ENCODE measurements at places on chromosomes 12 and 14.

- DNase-seq, result no peak
Measured at GRCh38 chr14:23110579-23111365, 6.0 kb upstream of the CIROP start.

GRCh38 chr12:643475-644302 is 19.6 kb downstream of the NINJ2 start:
- DNase-seq, result no peak

DNA sequence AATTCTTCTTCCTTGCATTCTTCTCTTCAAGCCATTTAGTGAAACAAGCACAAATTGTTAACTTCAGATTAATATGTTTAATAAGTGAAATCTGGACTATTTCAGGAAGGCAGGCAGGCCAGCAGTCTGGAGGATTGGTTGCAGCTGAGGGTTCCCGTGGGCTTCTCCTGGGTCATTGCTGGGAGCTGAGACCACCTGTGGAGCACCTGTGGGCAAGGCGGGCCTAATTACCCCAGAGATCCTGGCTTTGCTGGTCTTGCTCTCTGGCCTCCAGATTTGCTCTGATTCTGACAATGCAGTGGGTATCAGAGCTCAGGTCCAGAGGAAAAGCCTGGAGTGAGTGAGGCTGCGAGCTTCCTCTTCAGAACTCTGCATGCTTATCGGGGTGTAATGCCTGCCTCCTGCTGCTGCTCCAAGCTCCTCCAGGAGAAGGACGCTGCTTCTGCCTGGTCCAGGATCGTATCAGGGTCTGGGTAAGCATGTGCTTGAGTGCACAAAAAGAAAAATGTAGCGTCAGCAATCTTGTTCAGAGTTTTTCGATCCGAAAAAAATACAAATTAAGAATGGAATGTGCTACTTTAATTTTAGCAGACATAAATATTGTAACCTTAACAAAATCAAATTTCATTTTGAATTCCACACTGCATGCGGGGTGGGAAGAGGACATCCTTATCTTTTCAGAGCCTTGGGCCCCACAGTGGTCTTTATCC is 93.8 kb downstream of the TMEM30B start:
- no peak for DNase-seq

GRCh38 chr14:36493761-36494160 is 26.3 kb downstream of the NKX2-1 start:
- DNase-seq, result no peak

- DNase-seq, result no peak
Measured at GRCh38 chr14:84520711-84521338, 1009.1 kb upstream of the FLRT2 start.

DNA sequence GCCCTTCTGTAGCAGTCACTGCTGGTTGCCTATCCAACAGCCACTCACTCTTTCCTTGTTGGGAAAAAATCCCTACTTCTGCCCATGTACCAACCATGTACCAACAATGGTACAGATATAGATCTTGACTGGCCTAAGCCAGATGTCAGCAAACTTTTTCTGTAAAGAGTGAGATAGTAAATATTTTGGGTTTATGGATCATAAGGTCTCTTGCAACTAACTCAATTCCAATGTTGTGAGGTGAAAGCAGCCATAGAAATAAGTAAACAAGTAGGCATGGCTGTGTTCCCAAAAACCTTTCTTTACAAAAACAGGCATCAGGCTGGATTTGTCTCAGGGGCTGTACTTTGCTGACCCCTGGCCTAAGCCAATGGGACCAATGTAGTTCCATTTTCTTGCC is 73.5 kb downstream of the ARMH4 start:
- DNase-seq, result no peak

GRCh38 chr12:31018790-31019505 is 54.7 kb upstream of the DDX11 start:
- no peak for DNase-seq

GRCh38 chr14:75084513-75084912 is 15.1 kb downstream of the ZC2HC1C start:
- DNase-seq, result no peak

DNA sequence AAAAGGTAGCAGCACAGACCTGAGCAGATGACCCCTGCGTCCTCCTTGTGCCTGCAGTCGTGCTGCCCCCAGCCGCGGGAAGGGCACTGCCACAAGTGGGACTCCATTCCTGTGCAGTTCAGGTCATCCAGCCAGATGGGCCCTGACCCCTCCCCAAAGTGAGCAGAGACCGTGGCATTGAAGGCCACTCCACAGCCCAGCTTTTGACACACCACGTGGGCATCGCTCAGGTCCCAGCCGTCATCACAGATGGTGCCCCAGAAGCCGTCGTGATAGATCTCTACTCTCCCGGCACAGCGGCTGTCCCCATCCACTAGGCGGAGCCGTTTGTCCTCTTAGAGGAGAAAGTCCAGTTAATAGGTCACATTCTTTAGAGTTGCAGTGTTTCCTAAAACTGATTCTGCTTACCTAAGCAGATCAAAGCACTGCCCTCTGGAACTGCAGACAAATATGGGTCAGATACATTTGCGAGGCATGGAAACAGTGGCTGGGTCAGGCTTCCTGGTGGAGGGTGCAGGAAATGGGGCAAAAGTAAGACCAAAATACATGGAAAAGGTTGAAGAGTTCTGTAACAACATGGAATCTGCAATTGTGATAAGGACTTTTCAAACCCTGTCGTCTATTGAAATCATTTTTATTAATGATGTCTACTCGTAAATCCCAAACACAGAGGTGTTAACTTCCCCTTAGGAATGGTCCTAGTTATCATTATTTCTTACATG is 69.4 kb downstream of the CD163L1 start:
- DNase-seq, result no peak

DNA sequence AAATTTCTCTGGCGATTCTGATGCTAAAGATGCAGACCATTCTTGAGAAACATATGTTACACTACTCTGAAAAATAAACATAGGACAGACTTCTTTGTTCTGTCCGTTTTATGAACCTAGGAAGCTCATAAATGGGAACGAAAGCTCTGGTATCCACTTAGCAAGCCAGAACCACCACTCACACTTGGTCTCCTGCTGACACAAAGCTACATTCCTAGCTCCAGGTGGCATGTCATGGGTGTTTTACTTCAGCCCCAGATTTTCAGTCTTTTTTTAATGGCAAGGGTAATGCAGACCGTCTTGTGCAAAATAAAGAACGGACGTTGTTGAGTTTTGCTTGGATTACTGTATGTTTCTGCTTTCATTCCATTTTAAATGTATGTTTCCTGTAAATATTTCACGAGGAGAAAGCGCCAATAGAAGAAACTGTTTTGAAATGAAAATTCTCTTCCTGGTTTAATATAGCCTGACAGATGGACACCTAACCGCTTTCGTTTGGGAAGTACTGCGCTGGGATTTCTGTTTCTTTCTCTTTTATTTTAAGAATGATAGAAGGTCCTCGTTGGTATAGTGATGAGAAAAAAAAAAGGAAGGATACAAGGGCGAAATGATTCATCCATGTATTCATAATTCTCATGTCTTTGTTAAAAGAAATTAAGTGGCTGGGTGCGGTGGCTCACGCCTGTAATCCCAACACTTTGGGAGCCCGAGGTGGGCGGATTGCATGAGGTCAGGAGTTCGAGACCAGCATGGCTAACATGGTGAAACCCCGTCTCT is 871 bp upstream of the COQ5 start:
- DNase-seq, result no peak

All from stimulated activated CD8-positive, alpha-beta memory T cell treated with anti-CD3 and anti-CD28 coated beads, Interleukin-7, amount 100 ng/mL, for 1 hour (primary cell).